ENCODE measurements at places on chromosomes 16 and 17. TPM values are rescaled to one million over a fixed set of nuclear protein-coding genes. Genes with fewer than 3 reads are reported as not detected.

DNA sequence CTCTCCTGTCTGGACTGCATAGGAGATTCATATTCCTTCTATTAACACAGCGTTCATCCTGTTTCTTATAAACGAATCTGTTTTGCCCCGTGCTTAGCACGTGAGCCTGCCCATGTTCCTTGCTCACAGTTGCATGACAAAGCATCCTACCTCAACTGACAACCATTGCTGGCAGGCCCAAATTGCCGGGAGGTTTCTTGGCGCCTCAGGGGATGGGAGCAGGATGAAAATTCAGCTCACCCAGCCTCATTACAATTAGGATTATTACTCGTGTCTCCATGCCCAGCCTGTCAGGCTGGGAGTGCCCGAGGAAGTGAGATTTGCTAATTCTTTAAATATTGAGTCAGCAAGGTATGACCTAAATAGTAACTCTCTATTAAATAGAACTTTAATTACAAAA lies 36.7 kb upstream of the HELZ start:
- no peak for DNase-seq

CTF1 gene
- not detected for polyA plus RNA-seq

- no peak for DNase-seq
Observed at GRCh38 chr17:73941919-73942530, 261.5 kb upstream of the RPL38 start.

DNA sequence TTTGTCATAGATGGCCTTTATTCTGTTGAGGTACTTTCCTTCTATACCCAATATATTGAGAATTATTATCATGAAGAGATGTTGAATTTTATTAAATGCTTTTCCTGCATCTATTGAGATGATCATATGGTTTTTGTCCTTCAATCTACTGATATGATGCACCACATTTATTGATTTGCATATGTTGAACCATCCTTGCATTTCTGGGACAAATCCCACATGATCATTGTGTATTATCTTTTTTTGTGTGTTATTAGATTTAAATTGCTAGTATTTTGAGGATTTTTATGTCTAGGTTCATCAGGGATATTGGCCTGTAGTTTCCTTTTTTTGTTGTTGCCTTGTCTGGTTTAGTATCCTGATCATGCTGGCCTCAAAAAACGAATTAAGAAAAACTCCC lies 124.5 kb upstream of the CES5A start:
- DNase-seq = no peak

DNA sequence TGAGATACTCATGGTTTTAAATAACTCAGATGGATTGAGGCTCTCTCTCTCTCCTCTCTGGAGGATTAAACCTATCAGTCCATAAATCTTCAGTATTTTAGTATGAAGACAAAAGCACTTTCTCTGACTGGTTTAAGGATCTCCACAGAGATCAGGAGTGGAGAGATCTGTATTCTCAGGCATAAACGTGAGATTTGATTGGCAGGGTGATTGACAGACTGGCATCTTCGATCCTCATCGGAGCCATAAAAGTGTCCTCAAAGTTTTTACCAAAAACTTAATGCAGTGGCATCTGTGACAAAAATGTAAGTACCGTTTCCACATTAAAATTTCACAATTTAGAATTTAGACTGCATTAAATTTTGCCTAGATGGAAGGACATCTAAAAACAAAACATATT lies 870.1 kb downstream of the KCNJ2 start:
- DNase-seq = no peak

SEC14L5 gene
- polyA plus RNA-seq = not detected

MT1F gene
- polyA plus RNA-seq = 20.6 TPM

RETREG3 gene
- polyA plus RNA-seq = 168 TPM

DNA sequence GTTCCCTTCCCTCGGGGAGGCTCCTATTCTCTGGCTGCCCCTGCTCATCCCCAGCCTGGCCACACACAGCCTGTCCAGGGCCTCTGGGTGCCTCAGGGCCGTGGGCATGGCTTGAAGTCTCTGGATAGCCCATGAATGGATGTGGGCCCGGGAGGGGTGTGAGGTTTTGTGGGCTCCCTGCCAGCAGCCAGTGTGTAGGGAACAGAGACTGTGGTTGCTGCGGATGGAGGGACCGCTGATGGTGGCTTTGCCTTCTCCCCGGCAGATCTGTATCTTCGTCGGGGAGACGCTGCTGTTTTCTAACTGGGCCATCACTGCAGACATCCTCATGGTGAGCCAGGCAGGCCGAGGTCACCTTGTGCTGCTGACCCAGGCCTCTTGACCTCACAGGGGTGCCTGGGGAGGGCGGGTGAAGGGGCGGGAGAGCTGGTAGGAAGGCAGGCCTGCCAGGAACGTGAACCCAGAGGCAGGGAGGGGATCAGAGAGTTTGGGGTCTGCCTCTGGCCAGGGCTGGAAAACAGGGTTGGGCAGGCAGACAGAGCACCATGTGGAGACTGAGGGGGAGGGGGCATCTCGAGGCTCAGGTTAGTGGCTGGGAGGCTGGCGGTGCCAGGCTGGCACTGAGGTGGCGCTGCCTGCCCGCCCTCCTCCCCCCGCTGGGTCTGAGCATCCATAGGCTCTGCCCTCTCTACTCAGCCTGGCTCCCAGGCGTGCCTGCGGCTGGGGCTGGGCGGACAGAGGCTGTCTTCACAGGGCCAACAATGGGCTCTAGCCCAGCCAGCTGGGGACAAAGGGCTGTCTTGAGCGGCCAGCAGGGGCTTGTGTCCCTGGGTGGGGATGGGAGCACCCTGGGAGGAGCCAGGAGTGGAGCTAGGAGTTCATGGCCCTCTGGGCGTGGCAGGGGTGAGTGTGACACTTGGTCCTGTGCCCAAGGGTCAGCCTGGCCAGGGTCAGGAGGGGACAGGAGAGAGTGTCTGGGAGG lies 21.4 kb downstream of the MYBBP1A start:
- no peak for DNase-seq

- DNase-seq = peak; percentile 26
Observed at GRCh38 chr16:10776280-10776679, 32.6 kb downstream of the NUBP1 start.

CHD9NB gene
- not detected for polyA plus RNA-seq

PNMT gene
- 1.6 TPM for polyA plus RNA-seq

DNA sequence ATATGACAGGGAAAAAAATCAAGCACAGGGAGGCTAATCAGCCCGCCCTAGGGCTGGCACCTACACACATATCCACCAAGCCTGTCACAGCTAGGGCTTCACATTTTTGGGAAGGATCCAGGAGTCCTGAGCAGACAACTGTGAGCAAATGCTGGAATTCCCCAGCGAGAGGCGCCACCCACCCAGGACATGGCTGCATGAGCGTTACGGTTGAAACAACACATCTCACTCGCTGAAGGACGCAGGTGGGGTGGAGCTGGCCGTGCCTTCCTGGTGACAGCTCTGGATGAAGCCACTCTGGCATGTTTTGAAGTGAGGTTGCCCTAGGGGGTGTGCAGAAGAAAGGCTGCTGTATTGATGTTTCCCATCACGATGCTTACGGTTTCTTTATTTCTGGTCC lies 315.1 kb upstream of the EEF2KMT start:
- no peak for DNase-seq

DNA sequence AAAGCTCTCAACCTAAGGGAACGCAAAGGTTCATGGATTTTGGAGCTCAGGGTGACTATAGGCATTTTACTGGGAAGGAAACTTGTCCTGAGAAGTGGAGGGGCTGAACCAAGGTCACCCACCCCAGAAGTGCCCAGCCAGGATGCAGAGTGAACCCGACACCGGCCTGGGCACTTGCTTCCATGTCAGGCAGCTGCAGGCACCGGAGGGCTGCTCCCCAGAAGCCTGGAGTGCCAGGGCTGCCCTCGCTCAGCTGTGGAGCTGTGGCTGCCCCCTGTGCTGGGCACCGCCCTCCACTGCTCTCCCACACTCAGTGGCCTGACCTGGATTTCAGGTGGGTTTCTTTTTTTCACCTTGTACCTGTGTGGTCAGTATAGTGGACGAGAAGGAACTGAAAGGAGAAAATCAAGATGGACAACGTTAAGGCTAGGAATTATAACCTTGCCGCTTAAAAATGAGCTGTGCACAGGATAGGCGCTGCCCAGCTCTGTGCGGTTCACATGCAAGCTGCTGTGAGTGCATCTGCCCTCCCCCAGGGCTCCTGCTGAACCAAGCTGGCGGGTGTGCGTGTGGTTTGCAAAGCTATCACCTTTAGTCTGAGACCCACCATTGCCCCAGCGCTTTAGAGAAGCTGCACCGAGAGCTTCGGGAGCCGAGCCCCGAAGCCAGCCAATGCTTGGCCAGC lies 2.2 kb downstream of the MAPK8IP3 start:
- peak; percentile 45 for DNase-seq

LGALS9B gene
- polyA plus RNA-seq = 20.9 TPM

GRCh38 chr17:7729816-7730215 lies 12.3 kb downstream of the DNAH2 start:
- no peak for DNase-seq

- DNase-seq = peak; percentile 68
Observed at GRCh38 chr17:48841395-48841831, 10.6 kb downstream of the CALCOCO2 start.

BEAN1 gene
- polyA plus RNA-seq = not detected

ASGR1 gene
- 0.55 TPM for polyA plus RNA-seq

RBL2 gene
- polyA plus RNA-seq = 186 TPM

- DNase-seq = no peak
Observed at GRCh38 chr17:34761646-34762045, 182.3 kb downstream of the TMEM132E start.

- no peak for DNase-seq
Observed at GRCh38 chr16:85718682-85719081, 29.9 kb upstream of the GINS2 start.

CCL8 gene
- not detected for polyA plus RNA-seq

- DNase-seq = no peak
Observed at GRCh38 chr17:57357392-57357784, 101.1 kb downstream of the MSI2 start.

GRCh38 chr17:17384961-17385360 lies 81.8 kb downstream of the NT5M start:
- DNase-seq = no peak

DNA sequence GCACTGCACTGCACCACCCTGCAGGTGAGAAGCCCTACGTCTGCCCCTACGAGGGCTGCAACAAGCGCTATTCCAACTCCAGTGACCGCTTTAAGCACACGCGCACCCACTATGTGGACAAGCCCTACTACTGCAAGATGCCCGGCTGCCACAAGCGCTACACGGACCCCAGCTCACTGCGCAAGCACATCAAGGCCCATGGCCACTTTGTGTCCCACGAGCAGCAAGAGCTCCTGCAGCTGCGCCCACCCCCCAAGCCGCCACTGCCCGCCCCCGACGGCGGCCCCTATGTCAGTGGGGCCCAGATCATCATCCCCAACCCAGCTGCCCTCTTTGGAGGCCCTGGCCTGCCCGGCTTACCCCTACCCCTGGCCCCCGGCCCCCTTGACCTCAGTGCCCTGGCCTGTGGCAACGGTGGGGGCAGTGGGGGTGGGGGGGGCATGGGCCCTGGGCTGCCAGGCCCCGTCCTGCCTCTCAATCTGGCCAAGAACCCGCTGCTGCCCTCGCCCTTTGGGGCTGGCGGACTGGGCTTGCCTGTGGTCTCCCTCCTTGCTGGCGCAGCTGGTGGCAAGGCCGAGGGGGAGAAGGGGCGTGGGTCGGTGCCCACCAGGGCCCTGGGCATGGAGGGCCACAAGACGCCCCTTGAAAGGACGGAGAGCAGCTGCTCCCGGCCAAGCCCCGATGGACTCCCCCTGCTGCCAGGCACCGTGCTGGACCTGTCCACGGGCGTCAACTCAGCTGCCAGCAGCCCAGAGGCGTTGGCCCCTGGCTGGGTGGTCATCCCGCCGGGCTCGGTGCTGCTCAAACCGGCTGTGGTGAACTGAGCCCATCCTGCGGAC lies 14.2 kb downstream of the PAM16 start:
- no peak for DNase-seq

DYNLRB2 gene
- 0.81 TPM for polyA plus RNA-seq

- no peak for DNase-seq
Observed at GRCh38 chr17:77332981-77333685, 192.4 kb downstream of the SEC14L1 start.

RPL13 gene
- polyA plus RNA-seq = 2,406 TPM

DNA sequence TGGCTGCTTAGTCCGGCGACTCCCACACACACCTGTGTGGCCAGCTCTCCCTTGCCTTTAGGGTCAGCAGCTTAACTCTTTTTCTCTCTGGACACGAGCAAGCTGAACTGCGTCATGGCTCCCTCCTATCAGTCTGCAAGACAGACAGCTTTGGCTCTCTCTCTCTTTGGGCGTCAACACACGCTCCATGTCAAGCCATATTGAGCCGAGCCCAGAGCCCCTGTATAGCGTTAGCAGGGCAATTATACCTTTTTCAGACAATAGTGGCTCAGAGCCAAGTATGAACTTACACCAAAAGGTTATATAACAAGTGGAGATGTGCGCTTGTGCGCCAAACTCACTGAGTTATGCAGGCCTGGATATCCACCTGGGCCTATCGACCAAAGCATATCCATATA lies 34.8 kb upstream of the APPBP2 start:
- no peak for DNase-seq

- no peak for DNase-seq
Observed at GRCh38 chr16:54938212-54939028, 7.8 kb downstream of the IRX5 start.

CCDC200 gene
- not detected for polyA plus RNA-seq

Data from immature natural killer cell (primary cell).